Stimulated activated CD4-positive, alpha-beta T cell treated with anti-CD3 and anti-CD28 coated beads, Interleukin-2, amount 100 ng/mL, for 4 hours (primary cell): ENCODE measurements at places on chromosomes 12 and 14.

- DNase-seq = no peak
Measured at GRCh38 chr12:110199339-110200123, 75.4 kb downstream of the IFT81 start.

DNA sequence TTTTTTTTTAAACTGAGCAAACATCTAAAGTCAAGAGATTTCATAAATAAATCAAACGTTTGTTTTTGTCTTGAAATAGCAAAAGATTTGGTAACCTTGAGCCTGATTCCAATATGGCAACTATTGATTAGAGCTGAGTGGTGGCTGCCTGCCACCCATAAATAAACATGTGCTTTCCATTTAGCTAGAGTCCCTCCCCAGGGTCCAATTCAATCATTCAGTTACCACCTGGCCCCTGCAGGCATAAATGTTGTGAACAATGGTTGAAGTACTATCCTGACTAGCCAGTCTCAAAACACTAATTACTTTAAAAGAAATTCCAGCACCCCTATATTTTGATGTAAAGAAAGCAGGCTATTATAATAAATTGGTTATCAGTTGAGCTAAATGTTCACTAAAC, 129.7 kb upstream of the GRIP1 start:
- no peak for DNase-seq

DNA sequence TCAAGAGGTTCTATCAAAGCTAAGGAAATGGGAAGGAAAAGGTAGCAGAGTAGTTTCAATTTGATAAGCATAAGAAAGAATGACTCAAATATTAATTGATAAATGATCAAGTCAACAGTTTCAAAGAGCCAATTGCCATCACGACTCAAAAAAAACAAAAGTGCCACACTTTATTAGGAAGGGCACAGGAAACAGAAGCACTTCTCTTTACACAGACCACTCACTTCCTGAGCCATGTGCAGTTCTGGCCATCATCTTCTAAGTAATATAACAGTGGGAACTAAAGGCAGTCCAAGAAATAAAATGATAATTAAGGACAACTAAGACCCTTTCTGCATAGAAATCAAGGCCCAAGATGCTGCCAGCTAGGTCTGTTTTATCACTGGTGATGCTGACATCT, 13.2 kb downstream of the TM7SF3 start:
- DNase-seq = no peak

DNA sequence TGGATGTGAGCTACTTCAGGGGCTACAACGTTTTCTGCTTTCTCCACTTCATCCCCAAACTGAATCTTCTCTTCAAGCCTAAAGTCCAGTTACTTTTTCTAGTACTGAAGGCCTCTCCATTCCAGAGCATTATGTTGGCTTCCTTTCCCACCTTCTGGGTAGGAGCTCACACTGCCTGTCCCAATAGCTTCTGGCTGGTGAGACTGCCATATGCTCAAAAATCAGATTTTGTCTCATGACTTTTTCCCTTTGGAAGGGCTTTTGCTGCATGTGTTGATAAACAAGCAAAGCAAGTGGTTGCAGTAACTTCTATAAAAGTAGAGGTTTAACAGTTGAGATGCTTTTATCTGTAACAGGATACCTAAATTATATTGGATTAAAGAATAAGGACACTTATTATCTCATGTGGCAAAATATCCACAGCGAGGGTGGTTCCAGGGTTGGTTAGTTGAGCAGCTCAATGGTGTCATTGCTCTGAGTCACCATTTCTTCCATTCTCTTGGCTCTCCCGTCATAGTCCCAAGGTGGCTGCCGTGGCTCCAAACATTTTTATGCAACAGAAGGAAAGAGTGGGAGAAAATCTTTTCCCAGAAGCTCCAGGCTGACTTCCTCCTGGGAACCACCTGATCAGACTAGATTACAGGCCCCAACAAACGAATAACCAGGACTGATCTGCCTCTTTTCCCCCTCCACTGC, 15.1 kb upstream of the PPFIBP1 start:
- no peak for DNase-seq
